ENCODE measurements at places on chromosomes 1 and 21.

- DNase-seq: no peak
Measured at GRCh38 chr1:116228511-116228910, 117.3 kb downstream of the MAB21L3 start.

- no peak for DNase-seq
Measured at GRCh38 chr1:216903382-216903740, 180.1 kb upstream of the ESRRG start.

- no peak for DNase-seq
Measured at GRCh38 chr21:44854664-44855446, 18.6 kb downstream of the PTTG1IP start.

GRCh38 chr1:233940908-233941307 lies 36.4 kb downstream of the SLC35F3 start:
- DNase-seq: no peak

DNA sequence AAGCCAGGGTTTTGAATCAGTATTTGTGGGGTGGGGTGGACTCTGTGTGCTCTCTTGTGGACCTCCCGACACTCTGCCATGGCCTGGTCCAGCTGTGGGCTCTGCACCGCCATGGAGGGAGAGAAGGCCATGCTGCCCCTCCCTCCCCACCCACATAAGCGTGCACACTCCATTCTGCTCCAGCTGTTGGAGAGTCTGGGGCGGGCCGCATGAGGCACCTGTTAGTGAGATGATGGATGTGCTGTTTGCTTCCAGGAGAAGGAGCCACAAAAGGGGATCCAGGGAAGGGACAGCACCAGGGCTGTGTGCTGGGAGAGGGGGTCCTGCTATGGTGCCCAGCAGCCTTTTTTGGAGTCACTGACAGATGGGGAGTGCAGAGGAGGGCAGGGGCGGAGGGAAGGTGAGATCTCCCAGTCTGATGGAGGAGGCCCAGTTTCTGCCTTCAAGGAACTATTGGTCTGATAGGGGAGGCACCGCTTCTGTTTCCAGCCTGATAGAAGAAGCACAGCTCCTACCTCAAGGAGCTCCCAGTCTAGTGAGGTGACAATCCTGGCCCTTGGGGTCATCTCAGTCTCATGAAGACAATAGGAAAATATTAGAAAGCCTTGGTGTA lies 101.5 kb downstream of the ACTL8 start:
- DNase-seq: no peak

- DNase-seq: no peak
Measured at GRCh38 chr1:237570530-237570929, 320.2 kb downstream of the ZP4 start.

DNA sequence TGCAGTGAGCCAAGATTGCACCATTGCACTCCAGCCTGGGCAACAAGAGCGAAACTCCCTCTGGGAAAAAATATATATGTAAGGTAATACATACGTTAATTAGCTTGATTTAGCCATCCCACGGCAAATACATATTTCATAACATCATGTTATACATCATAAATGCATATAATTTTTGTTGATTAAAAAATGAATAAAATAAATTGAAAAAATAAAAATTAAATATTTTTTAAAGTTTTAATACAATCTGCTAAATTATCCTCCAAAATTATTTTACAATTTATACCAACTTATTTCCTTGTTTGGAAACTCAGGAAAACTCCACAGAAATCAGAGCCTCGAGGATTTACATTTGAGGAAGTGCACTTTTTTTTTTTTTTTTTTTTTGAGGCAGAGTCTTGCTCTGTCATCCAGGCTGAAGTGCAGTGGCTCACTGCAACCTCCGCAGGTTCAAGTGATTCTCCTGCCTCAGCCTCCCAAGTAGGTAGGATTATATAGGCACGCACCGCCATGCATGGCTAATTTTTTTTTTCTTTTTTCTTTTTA lies 12.6 kb upstream of the IPO9 start:
- no peak for DNase-seq

GRCh38 chr1:89451011-89451410 lies 73.6 kb upstream of the LRRC8B start:
- DNase-seq: no peak

DNA sequence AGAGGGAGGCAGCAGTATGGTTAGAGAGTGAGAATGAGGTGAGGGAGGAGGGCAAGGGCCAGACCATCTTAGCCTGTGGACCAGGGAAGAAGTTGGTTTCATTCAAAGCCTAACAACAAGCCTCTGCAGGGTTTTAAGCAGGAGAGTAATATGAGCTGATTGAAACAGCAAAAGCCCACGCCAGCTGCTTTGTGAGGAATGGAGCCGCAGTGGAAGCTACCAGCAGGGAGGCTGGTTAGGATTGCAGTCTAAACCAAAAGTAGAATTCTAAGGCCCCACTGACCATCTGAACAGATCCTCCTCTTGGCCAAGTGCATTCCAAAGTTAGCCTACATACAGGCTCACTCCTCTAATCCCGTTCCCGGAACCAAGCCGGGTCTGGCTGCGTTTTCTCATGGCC lies 44.8 kb downstream of the OLFML3 start:
- DNase-seq: no peak

DNA sequence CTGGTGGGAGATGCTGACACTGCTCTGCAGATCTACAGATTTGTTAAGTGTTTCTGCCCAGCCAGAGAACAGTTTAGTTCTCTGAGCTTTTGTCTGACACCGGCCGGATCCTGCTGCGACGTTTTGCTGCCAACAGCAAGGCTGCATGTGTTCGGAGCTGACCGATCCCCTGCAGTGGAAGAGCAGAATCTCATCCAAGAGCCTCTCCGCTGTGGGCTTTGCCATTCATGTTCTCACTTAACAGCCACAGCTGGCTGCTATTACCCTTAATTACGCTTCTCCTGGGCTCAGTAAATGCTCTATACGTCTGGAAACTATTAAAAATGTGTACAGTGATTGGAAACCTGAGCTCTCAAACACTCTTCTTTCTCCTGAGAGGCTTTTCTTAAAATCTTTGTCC lies 105.3 kb downstream of the BCAR3 start:
- DNase-seq: no peak

DNA sequence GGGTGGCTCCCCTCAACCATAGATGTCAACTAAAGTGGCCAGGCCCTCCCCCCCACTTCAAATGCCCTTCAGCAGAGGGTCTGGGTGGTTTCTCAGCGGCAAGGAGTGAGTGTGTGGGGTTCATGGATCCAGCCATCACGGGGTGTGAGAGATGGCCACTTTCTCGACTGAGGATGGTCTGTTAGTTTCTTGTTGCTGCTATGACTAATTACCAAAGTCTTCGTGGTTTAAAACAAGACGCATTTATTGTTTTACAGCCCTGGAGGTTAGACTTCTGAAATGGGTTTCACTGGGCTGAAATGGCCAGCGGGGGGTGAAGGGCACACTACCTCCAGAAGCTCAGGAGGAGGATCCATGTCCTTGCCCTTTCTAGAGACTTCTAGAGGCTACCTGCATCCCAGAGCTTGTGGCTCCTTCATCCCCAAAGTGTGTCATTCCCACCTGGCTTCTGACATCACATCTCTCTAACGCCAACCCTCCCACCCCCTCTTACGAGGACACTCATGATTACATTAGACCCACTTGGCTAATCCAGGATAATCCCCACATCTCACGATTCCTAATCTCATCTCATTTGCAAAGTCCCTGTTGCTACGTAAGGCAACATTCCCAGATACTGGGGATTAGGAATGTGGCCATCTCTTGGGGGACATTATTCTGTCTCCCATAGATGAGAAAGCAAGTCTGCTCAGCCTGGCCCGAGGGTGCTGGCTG lies 53.0 kb downstream of the EPHB2 start:
- no peak for DNase-seq

- no peak for DNase-seq
Measured at GRCh38 chr1:196890668-196891067, 2.8 kb downstream of the CFHR4 start.

GRCh38 chr1:153770797-153771196 lies 4.4 kb upstream of the SLC27A3 start:
- no peak for DNase-seq

- DNase-seq: no peak
Measured at GRCh38 chr1:49199564-49199963, 422.9 kb upstream of the BEND5 start.

DNA sequence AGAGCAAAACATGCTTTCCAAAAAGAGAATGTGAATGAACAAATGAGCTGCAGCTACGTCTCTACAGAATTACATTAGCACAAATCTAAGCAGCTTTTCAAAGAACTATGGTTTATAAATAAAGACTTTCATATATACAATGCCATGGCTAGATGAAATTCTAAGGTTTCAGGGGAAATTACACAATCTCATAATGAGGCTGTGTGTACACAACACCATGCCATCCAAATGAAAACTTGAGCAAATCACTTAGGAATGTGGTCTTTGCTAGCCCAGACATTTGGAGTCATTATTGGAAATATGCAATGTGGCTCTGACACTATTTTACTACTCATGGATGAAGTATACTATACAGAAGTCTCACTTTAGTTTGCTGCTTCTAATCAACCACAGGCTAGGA lies 37.5 kb downstream of the SPAG17 start:
- DNase-seq: no peak
